ENCODE measurements at places on chromosomes 4 and X.

- DNase-seq = no peak
Observed at GRCh38 chrX:6695717-6696116, 160.8 kb upstream of the VCX3A start.

- DNase-seq = no peak
Observed at GRCh38 chr4:100489305-100489704, 28.5 kb downstream of the EMCN start.

- no peak for DNase-seq
Observed at GRCh38 chr4:47840291-47840690, 2.4 kb upstream of the CORIN start.

DNA sequence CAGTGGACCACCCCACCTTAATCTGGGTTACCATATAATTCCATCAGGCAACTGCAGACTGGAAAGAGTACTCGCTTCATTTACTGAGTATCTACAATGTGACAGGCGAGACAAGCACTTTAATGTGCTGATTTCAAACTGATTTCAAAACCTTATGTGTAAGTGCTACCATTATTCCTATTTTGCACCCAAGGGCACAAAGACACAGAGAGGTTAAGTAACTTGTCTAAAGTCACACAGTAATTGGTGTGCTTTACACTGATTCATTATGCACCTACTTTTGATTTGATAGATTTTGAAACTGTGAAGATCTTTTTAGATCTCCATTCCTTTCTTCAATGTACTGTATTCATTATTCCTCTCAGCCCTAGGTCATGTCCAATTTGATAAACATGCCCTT is 192.4 kb downstream of the MGST2 start:
- no peak for DNase-seq

GRCh38 chrX:10831716-10832502 is 211.5 kb upstream of the MID1 start:
- DNase-seq = no peak

GRCh38 chr4:106707776-106708463 is 328.2 kb downstream of the DKK2 start:
- no peak for DNase-seq

GRCh38 chr4:111136438-111136837 is 513.6 kb upstream of the PITX2 start:
- DNase-seq = no peak

- no peak for DNase-seq
Observed at GRCh38 chr4:128579154-128579853, 230.2 kb upstream of the JADE1 start.

- DNase-seq = no peak
Observed at GRCh38 chr4:104462641-104463040, 32.1 kb downstream of the CXXC4 start.

DNA sequence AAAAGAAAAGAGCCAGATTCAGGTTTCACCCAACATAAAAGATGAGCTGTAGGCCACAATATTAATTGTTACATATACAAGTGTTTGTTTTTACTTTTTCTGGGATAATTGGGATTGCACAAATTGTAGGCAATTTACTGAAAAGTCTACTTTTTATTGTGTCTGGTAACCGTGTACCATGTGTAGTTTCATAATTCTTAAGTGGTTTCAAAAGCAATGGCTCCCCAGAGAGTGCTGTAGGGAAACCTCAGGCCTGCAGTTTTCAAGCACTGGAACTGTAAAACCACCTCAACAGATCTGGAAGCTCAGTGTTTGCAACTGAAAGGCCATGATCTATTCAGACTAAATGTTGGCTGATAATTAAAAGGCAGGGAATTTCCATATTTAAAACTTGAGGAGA is 53.9 kb upstream of the MMAA start:
- DNase-seq = no peak

GRCh38 chr4:78297116-78297800 is 240.1 kb downstream of the FRAS1 start:
- no peak for DNase-seq

DNA sequence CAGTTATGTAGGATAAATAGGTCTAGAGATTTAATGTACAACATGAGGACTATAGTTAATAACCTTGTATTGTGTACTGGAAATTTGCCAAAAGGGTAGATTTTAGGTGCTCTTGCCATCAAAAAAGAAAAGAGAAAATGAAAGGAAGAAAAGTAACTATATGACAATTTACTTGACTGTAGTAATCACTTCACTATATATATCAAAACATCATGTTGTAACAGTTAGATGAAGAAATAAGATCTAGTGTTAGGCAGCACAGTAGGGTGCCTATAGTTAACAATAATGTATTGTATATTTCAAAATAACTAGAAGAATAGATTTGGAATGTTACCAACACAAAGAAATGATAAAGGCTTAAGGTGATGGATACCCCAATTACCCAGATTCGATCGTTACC is 35.9 kb upstream of the AP1S2 start:
- no peak for DNase-seq

GRCh38 chrX:9638871-9639270 is 126.8 kb downstream of the GPR143 start:
- no peak for DNase-seq

- no peak for DNase-seq
Observed at GRCh38 chrX:105975382-105975781, 63.1 kb downstream of the SERPINA7 start.

DNA sequence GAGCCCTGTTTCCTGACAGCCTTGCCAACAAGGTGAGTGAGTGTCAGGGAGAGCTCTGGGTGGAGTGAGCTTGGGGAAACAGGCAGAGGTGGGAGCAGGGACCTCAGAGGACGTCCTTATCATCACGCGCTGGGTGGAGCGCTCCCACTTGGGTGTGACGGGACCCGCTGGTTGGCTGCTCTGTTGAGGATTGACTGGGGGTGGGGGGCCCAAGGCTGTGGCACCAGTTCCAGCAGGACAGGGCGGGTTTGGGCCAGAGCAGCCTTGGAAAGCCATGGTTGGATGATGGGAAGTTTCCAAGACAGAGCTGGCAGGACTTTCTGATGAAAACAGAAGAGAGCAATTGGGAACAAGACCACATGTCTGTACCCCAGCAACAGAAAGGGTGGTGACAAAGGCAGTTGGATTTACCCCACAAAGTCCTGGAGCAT is 3.0 kb upstream of the PCGF3 start:
- no peak for DNase-seq

GRCh38 chr4:48157271-48157670 is 23.2 kb upstream of the TXK start:
- DNase-seq = no peak

DNA sequence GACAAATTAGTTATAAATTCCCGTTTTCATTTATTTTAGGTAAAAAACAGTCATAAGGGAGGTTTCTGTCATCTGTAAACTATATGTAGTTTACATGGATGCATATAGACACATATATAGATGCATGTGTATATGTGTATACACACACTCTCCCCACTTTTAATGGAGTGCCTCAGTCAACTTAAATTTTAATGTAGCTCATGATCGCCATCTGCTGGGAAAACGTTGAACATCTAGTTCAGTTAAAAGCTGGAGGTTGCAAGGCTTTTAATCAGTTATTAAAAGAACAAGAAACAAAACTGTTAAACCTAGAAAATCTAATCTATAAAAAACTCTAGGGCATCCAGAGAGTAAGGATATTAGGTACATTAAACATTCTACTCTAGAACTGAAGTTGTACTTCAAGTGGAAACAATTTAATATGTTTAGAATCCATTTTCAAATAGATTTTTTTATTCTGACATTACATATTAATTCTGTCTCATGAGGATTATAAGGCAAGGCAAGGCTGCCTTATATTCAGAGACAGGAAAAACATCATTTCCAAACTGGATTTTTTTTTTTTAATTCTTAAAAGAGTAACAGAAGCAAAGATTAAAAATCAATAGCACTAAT is 122.6 kb downstream of the SHISA3 start:
- no peak for DNase-seq

GRCh38 chr4:67718848-67719247 is 17.9 kb upstream of the UBA6 start:
- DNase-seq = no peak

- DNase-seq = no peak
Observed at GRCh38 chrX:94576367-94577004, 902.5 kb downstream of the FAM133A start.

GRCh38 chr4:183600189-183600685 is 58.7 kb downstream of the RWDD4 start:
- no peak for DNase-seq

- DNase-seq = no peak
Observed at GRCh38 chr4:64893205-64893604, 484.0 kb upstream of the TECRL start.

GRCh38 chr4:3514806-3515501 is 17.3 kb downstream of the LRPAP1 start:
- DNase-seq = no peak

GRCh38 chr4:75844151-75844662 is 58.0 kb downstream of the PPEF2 start:
- no peak for DNase-seq

- DNase-seq = no peak
Observed at GRCh38 chrX:134911348-134911747, 79.4 kb upstream of the SMIM10 start.

DNA sequence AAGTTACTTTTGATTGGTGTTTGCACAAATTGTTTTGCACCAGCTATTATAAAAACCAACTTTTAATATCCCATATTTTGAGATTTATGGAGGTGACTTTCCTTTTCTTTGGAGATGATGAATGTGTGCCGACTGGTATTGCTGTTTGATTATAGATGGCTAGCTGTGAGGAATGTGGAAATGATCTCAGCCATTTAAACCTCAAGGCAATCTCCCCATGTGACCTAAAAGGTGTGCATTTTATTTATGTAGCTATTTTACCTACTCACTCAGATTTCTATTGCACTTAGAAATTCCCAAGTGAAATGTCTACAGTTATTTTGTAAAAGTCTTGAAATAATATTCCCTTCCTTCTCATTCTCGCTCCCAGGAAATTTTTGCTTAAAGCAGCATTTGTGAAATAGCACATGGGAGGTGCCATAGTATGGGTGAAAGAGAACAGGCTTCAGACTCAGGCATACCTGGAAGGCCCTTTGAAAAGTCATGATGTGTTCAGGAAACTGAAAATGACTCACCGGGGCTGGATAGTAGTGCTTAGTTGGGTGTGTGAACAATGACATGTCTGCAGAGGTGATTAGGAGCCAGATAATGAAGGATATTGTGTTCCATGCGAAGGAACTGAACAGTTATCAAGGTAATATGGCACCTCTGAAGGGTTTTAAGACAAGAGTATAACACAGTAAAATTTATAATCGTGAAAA is 247.6 kb downstream of the CBLL2 start:
- no peak for DNase-seq

DNA sequence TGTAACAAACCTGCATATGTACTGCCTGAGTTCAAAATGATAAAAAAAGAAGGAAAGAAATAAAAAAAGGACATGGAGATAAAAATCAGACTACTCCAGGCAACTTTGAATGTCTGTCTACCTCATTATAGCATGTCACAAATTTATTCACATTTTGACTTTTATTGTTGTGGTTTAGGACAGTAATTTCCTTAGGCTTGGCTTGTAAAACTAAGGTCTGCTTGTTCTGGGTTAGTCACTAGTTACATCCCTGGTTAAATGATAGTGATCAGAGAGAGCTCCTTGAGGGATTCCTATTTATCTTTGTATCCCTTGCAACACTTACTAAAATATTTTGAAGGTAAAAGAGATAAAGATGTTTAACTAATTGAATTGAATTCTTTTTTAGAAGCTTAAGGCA is 42.5 kb upstream of the ITM2A start:
- no peak for DNase-seq

GRCh38 chr4:92399032-92399431 is 95.3 kb downstream of the GRID2 start:
- DNase-seq = no peak

DNA sequence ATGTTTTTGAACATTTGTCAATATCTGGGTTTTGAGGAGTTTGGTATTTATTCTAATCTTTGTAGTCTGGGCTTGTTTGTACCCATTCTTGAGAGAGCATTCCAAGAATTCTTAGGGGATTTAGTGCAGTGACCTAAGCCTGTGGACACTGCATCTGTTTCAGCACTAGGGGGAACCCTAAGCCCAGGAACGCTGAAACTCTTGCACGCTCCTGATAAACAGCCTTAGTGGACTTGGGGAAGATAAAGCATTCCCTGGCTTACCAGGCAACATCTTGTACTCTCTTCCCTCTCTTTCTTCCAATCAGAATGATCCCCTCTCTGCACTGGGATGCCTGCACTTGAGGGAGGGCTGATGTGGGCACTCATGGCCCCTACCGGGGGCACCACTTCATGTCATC is 654.9 kb upstream of the HTR2C start:
- DNase-seq = peak; percentile 4

DNA sequence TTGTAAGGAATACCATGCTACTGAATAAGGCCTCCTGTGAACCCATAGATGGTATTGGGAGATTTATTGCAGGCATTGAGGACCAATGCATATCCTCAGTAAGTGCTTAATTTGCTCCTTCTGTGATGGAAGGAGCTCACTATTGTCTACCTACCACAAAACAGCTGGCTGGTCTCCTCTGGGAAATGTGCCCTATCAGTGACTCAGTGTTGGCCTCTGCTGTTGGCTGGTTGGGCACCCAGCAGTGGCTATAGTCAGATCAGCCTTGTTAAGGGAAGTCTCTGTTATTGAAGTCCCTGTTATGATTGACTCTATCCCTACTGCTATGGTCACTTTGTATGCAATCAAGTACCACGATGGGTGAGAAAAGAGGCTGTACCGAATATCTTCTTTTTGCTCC is 27.5 kb upstream of the OTUD4 start:
- no peak for DNase-seq

Data from SW 1271 (cell line).